Suprapubic skin (tissue), 4 donors: ENCODE measurements at places on chromosomes 13 and 19. TPM values are rescaled to one million over a fixed set of nuclear protein-coding genes. Genes with fewer than 3 reads are reported as not detected.

SLITRK6 gene
- 13.3 TPM for total RNA-seq

GRCh38 chr19:48249502-48250014 is 6.2 kb downstream of the CARD8 start:
- no peak for DNase-seq

GRCh38 chr13:107830804-107831203 is 384.5 kb downstream of the LIG4 start:
- no peak for DNase-seq

- no peak for DNase-seq
Measured at GRCh38 chr19:1651568-1652291, 685 bp downstream of the TCF3 start.

DNA sequence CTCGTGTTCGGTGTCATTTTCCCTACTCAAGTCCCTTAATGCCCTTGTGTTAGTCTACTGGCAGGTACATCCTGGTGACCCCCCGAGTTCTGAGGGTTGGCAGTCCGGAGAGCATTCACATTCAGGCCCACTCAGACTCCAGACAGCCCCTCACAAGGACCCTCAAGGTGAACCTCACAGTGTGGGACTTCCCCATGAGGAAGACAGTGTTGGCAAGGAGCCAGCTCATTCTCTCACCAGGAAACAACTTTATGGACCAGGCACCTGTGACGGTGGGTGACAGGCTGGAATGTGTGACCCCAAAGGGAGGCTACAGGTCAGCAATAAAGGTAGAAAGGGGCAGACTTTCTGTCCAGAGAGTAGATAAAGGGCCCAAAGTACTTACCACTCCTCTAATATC is 24.5 kb downstream of the RDH8 start:
- DNase-seq, result no peak

GRCh38 chr13:52394586-52394985 is 11.4 kb downstream of the THSD1 start:
- DNase-seq, result no peak
